Midbrain (tissue), 1 donor: ENCODE measurements at places on chromosomes 7 and 10.

DNA sequence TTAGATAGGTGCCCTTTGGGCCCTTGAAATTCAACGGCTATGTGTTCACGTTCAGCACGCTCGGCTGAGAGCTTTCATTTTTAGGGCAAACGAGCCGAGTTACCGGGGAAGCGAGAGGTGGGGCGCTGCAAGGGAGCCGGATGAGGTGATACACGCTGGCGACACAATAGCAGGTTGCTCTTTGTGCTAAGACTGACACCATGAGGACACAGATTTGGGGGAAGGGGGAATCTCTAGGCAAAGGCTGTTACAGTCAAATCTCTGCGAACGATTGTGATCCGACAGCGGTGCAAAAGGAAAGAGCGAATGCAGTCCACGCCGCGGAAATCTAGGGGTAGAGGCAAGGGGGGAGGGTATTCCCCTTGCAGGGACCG is 667 bp downstream of the KLLN start:
- DNase-seq = no peak

DNA sequence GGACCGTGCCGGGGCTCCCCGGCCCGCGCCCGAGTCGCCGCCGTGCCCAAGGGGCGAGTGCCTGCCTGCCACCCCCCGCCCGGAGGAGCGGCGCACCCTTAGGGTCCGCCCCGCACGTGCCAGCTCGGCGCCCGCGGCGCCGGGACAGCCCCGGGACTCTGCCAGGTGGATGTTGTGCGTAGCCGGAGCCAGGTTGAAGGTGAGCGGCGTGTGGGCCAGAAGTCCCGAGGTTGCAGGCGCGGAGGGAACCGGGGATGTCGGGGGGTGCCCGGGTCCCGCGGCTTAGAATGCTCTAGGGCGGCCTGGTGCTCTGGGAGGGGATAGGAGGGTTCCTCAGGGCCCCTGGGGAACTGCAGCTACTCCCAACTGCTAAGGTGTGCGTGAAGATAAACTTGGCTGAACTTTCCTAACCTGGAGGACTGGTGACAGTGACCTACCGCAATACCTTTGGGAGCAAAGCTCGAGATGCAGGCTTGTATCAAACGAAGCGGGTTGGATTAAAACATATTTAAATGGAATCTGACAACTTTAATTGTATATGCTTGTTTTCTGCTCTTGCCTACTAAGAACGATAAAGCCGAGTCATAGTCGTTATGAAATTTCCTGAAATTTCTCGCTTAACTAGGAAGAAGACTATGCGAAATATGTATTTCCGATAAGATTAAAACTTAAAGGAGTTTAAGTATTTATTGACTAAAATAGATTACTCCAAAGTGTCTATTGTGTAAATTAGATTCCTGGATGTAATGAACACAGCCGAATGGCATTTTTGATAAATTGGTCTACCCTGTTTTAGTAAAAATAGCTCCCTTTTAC is at the start of gene CUX1:
TSS of gene CUX1 (plus strand) at position 156 of the 816 bp plus-strand sequence. CDS start at position 170, 14 bp downstream.
- no peak for DNase-seq

DNA sequence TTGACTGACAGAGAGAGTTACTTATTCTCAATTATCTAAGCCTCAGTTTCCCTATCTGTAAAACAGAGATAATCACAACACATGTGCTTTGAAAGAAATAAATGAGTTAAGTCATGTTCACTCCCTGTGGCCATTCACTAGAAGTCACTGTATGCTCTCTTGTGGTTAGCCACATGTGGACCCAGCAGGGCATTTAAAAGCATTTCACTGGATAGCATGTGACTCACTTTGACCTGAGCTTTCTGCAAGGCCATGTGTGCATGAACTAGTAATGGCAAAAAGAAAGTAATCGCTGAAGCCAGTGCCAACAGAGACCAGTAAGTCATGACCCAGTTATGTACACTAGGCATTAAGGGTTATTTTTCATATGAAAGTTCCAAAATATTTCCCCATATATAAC is 557.0 kb upstream of the IGFBP3 start:
- no peak for DNase-seq

DNA sequence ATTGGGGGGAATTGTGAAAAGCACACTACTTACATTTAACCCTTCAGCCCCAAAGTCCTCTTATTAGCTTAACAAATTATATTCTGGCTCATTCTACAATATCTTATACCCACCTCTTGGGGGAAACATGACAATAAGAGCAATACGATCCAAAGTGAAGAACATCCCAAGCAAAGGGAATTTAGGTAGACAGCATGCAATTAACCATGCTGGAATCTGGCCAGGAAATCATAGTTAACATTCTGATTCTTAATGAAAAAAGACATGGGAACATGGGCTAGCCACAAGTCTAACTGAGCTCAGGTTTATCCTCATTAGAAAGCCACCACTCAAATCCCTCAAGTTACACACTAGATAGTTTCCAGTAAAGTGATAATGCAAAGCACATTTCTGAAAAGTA is 241.9 kb upstream of the SLC26A5 start:
- no peak for DNase-seq

DNA sequence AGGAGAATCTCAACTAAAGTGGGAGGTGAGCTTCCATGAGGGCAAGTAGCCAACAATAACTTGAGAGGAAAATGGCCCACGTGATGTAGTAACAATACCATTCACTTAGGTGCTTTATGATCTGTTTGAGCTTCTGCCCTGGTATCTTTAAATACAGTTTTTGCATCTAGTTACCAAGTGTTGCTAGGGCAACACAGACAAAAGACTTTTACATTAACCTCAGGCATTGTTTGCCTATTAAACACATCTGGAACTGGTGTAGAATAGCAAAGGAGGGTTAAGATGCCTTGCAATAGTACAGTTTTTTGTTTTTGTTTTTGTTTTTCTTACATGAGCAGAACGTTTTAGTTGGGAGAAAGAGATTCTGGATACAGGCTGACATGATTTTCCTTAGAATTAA is 97.7 kb upstream of the MTPN start:
- DNase-seq = no peak

DNA sequence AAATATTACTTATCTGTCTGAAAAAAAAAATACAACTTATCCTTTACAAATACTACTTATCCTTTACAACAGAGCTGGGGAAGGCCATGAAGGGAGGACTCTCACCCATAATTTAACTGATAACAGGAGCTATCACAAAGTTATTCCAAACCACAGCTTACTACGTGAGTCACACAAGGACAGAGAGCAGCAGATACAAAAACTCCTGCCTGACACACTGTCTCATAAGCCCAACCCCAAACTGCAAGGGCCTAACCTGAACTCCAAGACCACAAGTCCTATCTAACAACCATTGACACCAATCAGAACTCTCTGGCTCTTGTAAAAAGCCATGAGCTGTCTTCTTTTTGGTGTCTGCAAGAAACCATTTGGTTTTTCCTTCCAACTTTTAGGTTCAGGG is 28.5 kb upstream of the CXCL12 start:
- DNase-seq = no peak

- no peak for DNase-seq
These were observed 239.1 kb upstream of the KAT6B start for GRCh38 chr10:74587109-74587854.
